ENCODE measurements at places on chromosomes 13 and 19. TPM values are rescaled to one million over a fixed set of nuclear protein-coding genes. Genes with fewer than 3 reads are reported as not detected.

GRCh38 chr19:10836479-10837330 lies 693 bp upstream of the TMED1 start:
- no peaks in the 10 kb centered on the region for H3K27me3 ChIP-seq
- peak overlapping the region; percentile 96 for H3K27ac ChIP-seq
- H3K4me3 ChIP-seq: peak overlapping the region; percentile 71
- no peak for DNase-seq
- peaks cover 8% of the 10 kb centered on the region for H3K36me3 ChIP-seq

- H3K27me3 ChIP-seq: no peaks in the 10 kb centered on the region
- DNase-seq: no peak
- no peak overlapping the region for H3K4me3 ChIP-seq
These were observed 803.6 kb downstream of the DIAPH3 start for GRCh38 chr13:59360108-59360507.

DNA sequence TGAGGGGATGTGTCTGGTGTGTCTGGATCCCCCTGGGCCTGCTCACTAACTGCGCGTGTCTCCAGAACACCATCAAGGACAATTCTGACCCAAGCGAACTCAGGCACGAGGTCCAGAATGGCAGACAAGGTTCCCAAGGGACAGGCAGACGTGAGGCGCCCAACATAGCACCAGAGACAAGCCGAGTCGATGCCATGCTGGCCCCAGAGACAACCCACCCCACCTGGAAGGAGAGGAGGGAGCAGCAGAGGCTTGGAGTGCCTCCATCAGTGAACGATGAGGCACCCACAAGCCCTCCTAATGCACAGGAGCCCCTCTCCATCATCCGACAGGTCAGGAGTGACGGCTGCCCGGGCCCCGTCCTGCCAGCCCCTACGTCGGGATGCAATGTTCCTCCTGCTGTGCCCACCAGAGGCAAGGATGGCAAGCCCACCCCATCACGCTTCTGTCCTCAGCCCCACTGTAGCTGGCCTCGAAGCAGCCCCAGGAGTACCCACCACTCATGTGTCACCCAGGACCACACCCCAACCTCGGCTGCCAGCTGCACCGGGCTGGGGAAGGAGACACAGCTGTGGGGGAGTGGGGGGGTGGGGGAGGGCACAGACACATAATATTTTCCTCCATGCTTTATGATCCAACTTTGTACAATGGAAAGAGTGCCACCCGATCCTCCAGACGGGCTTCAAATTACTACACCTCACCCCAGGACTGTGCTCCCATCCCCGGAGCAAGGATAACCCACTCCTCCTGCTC lies 11.8 kb downstream of the AP3D1 start:
- no peaks in the 10 kb centered on the region for H3K4me1 ChIP-seq
- DNase-seq: no peak
- no peak overlapping the region for H3K27ac ChIP-seq
- peaks cover 36% of the 10 kb centered on the region for H3K36me3 ChIP-seq
- no peak overlapping the region for H3K4me3 ChIP-seq

GRCh38 chr13:98370261-98370660 lies 193.2 kb upstream of the RNF113B start:
- peaks cover 4% of the 10 kb centered on the region for H3K4me1 ChIP-seq
- no peaks in the 10 kb centered on the region for H3K36me3 ChIP-seq
- H3K27ac ChIP-seq: no peak overlapping the region
- no peak overlapping the region for H3K4me3 ChIP-seq
- no peaks in the 10 kb centered on the region for H3K27me3 ChIP-seq
- DNase-seq: no peak

DNA sequence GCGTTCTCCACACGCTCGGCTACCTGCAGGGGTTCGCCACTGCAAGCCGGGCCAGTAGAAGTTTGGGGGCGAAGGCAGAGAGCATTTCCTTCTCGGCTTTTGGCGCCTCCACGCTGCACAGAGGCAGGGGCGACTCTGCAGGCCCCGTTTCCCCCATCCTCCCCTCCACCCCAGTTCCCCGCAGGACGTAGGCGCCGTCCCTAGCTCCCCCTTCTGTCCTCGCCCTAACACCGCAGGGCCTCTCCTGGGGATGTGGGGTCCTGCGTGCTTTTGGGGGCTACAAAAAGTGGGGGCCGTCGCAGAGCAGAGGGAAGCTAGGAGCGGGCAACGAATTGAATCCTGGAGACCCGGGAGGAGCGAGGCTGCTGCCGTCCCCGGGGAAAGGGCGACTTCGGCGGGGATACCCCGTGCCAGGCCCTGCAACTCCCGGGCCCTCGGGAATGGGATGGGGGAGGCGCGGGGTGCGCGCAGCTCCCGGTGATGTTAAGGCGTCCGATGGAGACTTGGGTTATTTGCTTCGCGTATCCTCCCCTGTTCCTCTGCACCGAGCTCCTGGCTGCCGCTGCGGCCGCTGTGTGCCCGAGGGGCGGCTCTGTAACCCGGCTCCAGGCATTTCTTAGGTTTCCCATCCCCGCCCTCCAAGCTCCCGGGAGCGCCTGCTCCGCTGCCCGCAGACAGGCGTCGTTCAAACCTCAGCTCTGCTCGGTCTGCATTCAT lies 255.9 kb upstream of the SOX21 start:
- peak overlapping the region; percentile 33 for H3K4me3 ChIP-seq
- no peaks in the 10 kb centered on the region for H3K27me3 ChIP-seq
- H3K36me3 ChIP-seq: no peaks in the 10 kb centered on the region
- no peaks in the 10 kb centered on the region for H3K4me1 ChIP-seq
- H3K27ac ChIP-seq: no peak overlapping the region
- no peak for DNase-seq

DNA sequence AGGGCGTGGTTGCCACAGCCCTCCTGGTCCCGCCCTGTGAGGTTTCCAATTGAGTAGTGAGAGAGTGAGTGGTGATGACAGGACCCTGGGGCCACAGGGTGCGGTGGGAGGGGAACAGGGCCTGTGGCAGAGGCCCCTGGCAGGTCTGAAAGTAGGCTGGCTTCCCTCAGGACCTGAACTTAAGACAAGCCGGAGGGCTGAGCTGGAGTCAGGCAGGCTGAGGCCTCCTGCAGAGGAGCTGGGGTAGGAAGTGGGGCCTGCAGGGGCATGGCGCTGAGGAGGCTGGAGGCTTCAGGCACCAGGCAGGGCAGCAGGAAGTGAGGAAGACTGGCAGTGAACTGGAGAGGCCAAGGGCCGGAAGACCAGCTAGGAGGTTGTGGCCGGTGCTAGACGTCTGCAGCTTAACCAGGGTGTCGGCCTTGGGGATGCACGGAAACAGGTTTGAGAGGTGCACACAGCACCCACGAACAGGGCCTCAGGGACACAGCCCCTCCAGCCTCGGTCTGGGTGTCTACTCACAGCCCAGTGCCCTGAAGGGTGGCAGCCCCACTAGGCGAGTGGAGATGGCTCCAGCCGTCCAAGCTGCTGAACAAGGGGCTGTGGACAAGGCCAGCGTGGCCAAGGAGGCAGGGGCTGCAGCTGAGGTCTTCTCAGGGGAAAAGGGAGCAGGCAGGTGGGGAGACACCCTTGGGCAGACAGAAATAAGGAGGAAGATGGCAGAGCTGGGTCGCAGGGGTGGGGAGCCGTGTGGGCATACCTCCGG lies 17.8 kb downstream of the POP4 start:
- no peaks in the 10 kb centered on the region for H3K36me3 ChIP-seq
- DNase-seq: no peak
- no peak overlapping the region for H3K27ac ChIP-seq
- H3K4me1 ChIP-seq: no peaks in the 10 kb centered on the region
- no peak overlapping the region for H3K4me3 ChIP-seq
- H3K27me3 ChIP-seq: no peaks in the 10 kb centered on the region

GRCh38 chr19:41701401-41702075 lies 6.9 kb upstream of the CEACAM5 start:
- H3K4me1 ChIP-seq: no peaks in the 10 kb centered on the region
- no peak overlapping the region for H3K27ac ChIP-seq
- DNase-seq: peak; percentile 35

DNA sequence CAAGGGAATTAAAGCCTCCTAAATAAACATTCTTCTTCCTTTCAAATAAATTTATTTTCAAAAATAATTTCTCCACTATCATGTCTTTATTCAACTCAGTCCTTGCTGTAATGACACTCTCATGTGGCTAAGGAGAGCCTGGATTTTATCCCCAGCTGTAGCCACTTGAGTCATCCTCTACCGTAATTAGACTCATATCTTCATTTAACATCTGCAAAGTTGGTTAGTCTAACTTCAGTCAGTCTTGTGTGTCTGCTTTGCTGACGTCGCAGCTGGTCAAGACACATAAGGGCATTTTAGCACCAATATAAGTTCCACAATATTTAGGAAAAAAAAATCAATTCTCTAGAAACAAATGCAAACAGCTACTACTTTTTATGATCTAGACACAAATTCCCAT lies 776.4 kb upstream of the ATXN8OS start:
- no peaks in the 10 kb centered on the region for H3K27me3 ChIP-seq
- H3K4me1 ChIP-seq: no peaks in the 10 kb centered on the region
- H3K4me3 ChIP-seq: no peak overlapping the region
- H3K27ac ChIP-seq: no peak overlapping the region
- H3K36me3 ChIP-seq: no peaks in the 10 kb centered on the region

DNA sequence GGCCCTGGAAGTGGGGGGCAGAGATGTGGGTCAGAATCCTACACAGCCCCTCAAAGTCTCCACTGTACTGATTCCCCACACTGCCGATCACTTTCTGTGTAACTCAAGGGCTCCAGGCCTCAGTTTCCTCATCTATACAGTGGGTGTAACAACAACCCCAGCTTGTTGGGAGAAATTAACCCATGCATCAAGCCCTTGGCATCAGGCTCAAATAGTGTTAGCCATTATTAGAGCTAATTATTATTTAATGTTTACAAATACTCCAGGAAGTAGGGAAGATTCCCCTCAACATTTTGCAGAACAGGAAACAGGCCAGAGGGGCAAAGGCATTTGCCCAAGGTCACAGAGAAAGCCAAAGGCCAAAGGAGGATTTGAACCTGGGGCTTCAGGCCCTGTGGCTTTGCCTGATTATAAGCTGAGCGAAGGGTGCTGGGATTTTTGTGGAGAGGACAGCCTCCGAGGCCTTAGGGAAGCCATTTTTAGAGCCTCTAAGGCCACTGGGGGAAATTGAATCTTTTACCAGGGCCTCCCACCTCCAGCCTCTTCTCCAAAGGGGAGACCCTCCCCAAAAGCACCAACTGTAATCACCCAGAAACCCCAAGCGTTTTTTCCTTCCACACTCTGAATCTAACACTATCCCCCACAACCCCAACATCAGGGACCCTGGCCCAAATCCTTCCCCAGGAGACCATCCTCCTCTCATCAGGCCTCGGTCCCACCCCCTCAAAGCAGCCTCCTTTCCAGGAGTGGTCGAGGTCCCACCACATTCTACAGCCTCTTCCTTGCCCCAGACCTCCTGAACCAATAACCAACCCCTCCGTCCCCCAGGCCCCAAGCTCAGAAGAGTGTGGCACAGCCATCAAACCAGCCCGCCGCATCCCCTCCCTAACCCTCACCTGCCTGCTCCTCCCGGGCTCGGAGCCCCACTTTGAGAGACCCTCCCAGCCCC lies 1.1 kb downstream of the FKBP8 start:
- H3K36me3 ChIP-seq: peaks cover 31% of the 10 kb centered on the region
- H3K27me3 ChIP-seq: no peaks in the 10 kb centered on the region
- H3K27ac ChIP-seq: peak overlapping the region; percentile 87
- no peak for DNase-seq
- H3K4me1 ChIP-seq: peaks cover 10% of the 10 kb centered on the region
- H3K4me3 ChIP-seq: peak overlapping the region; percentile 85

DNA sequence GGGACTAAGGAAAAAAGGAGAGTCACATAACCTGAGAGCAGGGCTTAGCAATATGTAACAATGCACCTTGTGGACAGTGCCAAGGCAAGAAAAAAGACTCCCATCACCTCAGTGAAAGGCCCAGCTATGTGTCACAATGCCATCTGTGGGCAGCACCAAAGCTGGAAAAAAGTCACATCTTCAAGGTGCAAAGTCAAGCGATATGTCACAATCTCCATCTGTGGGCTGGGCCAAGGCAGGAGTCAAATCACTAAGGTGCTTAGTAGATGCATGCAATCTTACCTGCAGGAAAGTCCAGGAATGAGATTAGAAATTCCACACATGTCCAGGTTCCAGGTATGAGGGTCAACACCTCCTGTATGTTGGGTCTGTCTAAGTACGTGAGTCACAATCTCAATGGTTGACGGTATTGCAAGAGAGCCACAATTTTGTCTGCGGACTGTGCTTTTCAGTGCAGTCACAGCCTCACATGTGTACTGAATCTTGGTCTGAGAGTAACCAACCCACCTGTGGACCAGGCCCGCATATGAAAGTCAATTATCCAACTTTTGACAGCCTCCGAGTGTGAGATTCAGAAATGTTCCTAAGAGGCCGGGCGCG lies 14.8 kb upstream of the ZNF43 start:
- H3K36me3 ChIP-seq: no peaks in the 10 kb centered on the region
- peak overlapping the region; percentile 80 for H3K4me3 ChIP-seq
- H3K27me3 ChIP-seq: no peaks in the 10 kb centered on the region
- H3K27ac ChIP-seq: no peak overlapping the region

GRCh38 chr19:45791744-45792469 lies 738 bp downstream of the DMWD start:
- no peak for DNase-seq
- no peaks in the 10 kb centered on the region for H3K27me3 ChIP-seq
- peak overlapping the region; percentile 68 for H3K4me3 ChIP-seq
- H3K4me1 ChIP-seq: no peaks in the 10 kb centered on the region

- no peaks in the 10 kb centered on the region for H3K36me3 ChIP-seq
- no peaks in the 10 kb centered on the region for H3K27me3 ChIP-seq
- no peaks in the 10 kb centered on the region for H3K4me1 ChIP-seq
- DNase-seq: no peak
These were observed 11.8 kb upstream of the LILRA2 start for GRCh38 chr19:54561840-54562239.

DNA sequence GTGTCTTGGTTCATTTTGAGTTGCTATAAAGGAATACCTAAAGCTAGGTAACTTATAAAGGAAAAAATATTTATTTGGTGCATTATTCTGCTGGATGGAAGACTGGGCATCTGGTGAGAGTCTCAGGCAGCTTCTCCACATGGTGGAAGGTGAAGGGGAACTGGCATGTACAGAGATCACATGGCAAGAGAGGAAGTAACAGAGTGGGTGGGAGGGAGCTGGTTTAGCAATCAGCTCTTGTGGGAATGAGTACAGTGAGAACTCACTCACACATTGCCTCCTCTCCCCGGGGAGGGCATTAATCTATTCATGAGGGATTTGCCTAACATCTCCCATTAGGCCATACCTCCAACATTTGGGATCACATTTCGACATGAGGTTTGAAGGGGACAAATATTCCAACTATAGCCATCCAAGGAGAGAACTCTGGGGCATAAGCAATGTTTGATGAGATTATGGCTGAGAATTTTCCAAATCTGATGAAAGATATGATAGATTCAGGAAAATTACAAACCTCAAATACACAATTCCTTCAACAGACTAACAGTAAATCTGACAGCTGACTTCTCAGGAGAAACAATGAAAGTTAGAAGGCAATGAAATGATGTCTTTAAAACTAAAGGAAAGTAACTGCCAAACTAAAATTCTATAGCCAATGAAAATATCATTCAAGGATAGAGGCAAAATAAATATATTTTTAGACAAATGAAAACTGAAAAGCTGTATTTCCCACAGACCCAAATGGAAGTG lies 52.5 kb downstream of the MTUS2 start:
- H3K27ac ChIP-seq: no peak overlapping the region
- H3K4me1 ChIP-seq: peaks cover 4% of the 10 kb centered on the region
- no peaks in the 10 kb centered on the region for H3K36me3 ChIP-seq
- no peak overlapping the region for H3K4me3 ChIP-seq

- H3K4me1 ChIP-seq: peaks cover 3% of the 10 kb centered on the region
- H3K27me3 ChIP-seq: no peaks in the 10 kb centered on the region
- DNase-seq: no peak
- no peak overlapping the region for H3K27ac ChIP-seq
These were observed 12.2 kb downstream of the TPP2 start for GRCh38 chr13:102608974-102609373.

Gene SIGLEC12
- total RNA-seq: not detected

Gene SLC7A10
- total RNA-seq: not detected
